Stimulated activated CD8-positive, alpha-beta memory T cell treated with anti-CD3 and anti-CD28 coated beads, Interleukin-2, amount 100 ng/mL, for 1 hour (primary cell): ENCODE measurements at places on chromosomes 6 and 20.

GRCh38 chr6:148829415-148830101 lies 82.7 kb downstream of the UST start:
- no peak for DNase-seq

DNA sequence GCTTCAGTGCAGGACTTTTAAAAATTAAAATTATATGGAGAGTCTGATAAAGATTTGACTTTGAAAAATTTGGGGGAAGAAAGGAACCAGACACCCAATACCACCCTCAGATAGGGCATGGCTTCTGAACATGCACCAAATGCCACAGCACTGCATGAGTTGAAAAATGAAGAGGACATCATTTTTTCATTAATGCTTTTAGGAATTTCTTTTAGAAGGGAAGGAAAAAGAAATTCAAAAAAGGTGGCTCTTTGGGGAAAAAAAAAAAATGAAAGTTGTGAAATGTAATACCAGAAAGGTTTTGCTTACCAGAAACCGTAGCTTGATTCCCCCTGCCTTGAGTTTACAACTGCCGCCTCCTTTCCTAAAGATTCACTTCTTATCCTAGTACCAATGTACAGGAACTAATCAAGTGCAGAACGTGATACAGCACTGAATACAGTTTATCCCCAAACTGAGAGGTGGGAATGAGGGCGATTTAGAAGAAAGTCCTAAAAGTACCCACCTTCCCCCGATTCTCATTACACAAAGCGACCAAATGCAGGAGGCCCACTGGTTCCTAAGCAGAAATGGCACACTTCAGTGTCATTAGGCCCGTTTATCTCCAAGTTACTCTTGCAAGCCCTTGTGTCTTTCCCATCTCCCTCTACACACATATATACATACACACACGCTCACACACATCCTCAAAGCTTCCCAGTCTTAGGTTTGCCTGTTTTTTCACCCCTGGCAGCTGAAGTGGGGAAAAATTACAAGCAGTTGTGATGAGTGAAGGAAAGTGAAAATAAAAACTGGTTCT lies 2.8 kb downstream of the PPP1R10 start:
- no peak for DNase-seq

GRCh38 chr20:18684775-18685174 lies 96.9 kb downstream of the DTD1 start:
- no peak for DNase-seq

DNA sequence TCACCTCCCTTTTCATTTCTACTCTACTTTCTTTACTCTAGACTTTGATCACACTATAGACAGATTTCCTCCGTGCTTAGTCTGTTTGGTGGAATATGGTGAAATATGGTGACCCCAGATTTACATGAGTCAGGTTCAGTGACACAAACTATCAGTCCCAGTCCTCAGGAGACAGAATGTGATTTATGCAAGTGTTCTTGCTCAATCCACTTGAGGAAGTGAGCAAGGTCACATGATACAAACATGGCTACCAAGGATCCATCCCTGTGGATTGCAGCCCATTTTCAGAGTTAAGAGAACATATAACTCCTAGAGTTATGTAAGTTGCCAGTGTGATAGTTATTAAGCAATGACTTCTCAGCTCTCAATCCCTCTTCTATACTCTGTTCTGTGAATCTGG lies 23.7 kb upstream of the TSHZ2 start:
- DNase-seq = no peak

- no peak for DNase-seq
Measured at GRCh38 chr6:132788658-132789395, 9.6 kb downstream of the SLC18B1 start.

DNA sequence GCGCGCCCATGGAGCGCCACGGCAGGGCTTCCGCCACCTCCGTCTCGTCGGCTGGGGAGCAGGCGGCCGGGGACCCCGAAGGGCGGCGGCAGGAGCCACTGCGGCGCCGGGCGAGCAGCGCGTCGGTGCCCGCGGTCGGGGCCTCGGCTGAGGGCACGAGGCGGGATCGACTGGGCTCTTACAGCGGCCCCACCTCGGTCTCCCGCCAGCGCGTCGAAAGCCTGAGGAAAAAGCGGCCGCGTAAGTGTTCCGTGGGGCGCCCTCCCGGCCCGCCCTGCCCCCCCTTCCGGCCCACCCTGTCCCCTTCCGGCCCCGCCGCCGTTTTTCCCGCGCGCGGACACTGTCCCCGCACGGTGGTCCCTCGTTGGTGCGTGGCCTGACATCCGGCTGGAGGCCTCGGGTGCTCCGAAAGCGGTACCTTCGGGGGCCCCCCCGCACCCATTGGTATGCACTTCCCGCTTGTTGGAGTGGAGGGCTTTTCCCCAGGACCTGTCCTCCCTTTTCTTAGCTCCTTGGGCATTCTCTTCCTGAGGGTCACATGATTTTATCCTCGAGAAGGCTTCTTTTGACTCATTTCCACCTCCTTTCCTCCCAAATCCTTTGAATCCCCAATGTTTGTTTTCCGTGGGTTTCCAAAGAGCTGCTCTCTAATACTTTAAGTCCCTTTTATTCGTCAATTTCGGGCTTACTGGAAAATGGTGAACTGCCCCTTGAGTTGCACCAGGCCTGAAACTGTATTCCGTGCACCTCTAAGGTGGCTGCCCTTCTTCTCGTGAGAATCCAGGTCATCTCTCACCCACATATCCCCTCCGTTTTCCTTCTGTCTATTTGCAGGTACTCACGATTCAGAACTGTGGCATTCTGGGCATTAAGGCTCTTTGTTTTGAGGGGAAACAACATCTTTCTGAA lies 556 bp downstream of the PANK2 start:
- no peak for DNase-seq

GRCh38 chr20:10453241-10453640 lies 18.1 kb downstream of the SLX4IP start:
- no peak for DNase-seq
